ENCODE measurements at places on chromosomes 7 and 10.

- peak; percentile 27 for DNase-seq
Observed at GRCh38 chr10:28841625-28842024, 164.3 kb downstream of the BAMBI start.

DNA sequence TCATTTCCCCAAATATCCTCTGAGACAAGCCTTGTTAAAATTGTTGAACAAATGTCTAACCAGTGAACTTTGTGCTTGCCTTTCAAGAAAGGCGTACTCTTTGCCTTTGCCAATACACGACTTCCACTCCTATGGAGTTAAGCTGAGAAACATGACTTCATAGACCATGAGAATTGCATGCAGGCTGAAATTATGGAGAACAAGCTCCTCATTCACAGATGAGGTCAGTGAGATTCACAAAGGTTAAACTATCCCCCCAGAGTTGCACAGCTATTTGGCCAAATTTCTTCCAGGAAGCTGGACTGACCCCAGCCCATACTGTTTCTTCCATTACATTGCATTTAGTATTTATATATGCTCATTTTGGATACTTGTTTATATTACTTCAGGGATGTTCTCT lies 221.4 kb upstream of the SEMA3C start:
- no peak for DNase-seq

DNA sequence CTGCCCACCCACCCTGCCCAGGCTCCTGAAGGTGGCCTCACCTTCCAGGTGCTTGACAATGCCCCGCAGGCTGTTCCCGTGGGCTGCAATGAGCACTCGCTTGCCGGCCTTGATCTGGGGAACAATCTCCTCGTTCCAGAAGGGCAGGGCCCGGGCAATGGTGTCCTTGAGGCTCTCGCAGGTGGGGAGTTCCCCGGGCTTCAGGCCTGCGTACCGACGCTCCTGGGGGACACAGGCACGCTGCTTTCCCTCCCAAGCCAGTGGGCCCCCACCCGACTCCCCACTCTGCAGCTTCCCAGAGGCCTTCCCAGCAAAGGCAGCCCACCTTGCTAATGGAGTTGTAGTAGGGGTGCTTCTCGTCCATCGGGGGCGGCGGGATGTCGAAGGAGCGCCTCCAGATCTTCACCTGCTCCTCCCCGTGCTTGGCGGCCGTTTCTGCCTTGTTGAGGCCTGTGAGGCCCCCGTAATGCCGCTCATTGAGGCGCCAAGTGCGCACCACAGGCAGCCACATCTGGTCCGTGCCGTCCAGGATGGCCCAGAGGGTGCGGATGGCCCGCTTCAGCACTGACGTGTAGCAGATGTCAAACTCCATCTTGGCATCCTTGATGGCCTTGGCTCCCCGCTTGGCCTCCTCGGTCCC lies 456 bp downstream of the PGAM2 start:
- DNase-seq, result no peak

- no peak for DNase-seq
Observed at GRCh38 chr7:52486267-52486666, 549.2 kb upstream of the POM121L12 start.

DNA sequence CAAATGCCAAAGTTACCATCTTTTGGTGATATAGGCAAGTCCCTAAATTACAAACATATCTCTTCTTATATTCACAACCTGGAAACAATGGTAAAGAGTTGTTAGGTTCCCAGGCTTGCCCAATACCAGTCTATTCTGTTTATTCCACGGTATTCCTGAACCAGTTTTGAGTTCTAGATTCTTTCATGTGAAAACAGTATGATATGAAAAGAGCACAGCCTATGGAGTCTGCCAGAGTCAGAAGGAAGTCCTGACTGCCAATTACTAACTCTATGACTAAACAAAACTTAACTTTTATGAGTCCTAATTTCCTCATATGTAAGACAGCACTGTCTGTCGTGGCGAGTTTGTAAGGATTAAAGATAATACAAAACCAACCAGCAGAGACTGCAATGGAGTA lies 5.6 kb downstream of the ABI1 start:
- DNase-seq, result no peak

DNA sequence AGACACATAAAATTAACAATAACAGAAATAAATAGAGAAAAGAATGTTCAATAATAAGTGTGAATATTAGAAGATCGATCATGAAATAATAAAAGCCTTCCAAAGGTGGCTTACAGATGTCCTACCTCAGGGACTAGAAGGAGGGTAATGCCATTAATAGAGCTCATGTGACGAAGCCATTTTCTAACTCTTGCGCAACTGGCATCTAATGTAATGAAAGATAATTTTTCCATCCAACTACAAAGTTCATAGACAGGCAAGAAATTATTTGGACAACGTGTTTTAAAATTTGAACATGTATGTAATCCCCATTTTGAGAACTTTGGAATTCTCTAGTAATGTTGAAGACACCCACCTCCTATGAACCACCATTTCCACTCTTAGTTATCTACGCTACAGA lies 1394.3 kb upstream of the LRRTM3 start:
- no peak for DNase-seq

DNA sequence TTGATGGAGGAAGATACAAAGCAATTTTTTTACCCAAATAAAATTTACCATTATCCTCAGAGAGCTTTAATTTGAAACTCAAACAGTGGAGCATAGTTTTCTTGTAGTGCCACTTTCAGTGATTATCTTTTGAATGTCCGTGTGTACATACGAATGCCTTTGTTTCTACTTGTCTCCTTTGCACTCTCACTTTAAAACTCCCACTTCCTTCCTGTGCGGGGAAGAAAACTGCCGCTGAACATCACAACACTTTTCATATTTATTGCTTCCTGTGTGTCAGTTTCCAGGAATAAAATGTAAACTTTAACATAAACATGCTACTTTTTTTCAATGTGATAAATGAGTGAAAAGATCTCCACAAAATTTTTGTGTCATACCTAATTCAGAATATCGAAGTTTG lies 102.4 kb downstream of the SEMA3A start:
- DNase-seq, result no peak

DNA sequence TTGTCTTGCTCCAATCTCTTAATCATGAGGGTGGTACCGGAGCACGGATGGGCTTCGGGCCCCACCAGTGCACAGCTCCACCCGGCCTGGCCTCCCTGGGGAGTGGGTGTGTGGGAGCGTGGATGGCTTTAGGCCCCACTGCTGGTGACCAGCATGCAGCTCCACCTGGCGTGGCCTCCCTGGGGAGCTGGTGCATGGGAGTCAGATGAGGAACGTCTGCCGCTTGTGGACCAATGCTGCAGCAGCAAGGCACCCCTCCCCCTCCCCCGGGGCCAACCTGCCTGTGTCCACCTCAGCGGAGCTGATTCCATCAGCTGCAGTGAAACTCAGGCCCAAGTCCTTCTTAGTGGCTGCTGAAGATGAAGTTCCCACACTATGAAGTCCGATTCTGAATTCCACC lies 511.4 kb downstream of the PTPRN2 start:
- no peak for DNase-seq

DNA sequence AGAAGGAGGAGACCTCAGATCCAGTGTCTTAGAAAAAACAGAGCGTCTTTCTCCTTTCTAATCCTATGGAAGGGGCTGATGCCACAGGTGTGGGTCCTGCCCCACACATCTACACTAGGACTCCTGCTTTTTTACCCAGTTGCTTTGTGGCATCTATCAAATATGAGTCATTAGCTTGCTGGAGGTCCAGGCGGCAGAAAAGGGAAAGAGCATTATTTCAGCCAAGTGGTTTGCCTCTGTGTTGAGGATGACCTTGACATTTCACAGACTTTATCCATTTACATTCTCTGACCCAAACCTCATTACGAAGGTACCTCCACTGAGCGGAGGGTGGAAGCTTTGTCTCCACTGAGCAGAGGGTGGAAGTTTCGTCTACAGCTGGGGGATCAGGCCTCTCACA lies 308.4 kb upstream of the KLF6 start:
- DNase-seq, result no peak

GRCh38 chr7:40643664-40644063 lies 508.9 kb downstream of the SUGCT start:
- no peak for DNase-seq
